ENCODE measurements at places on chromosomes 6 and 20.

- DNase-seq: peak; percentile 3
- H3K4me3 ChIP-seq: no peak overlapping the region
- no peaks in the 10 kb centered on the region for H3K4me1 ChIP-seq
- no peak overlapping the region for H3K27ac ChIP-seq
- H3K36me3 ChIP-seq: no peaks in the 10 kb centered on the region
These were observed 145.6 kb downstream of the DLL1 start for GRCh38 chr6:170145272-170145592.

GRCh38 chr6:33827546-33828451 is 24.0 kb upstream of the MLN start:
- no peak overlapping the region for H3K4me3 ChIP-seq
- no peaks in the 10 kb centered on the region for H3K36me3 ChIP-seq
- peaks cover 29% of the 10 kb centered on the region for H3K4me1 ChIP-seq
- H3K27ac ChIP-seq: peak overlapping the region; percentile 39

- H3K36me3 ChIP-seq: no peaks in the 10 kb centered on the region
- no peak overlapping the region for H3K27ac ChIP-seq
- no peaks in the 10 kb centered on the region for H3K4me1 ChIP-seq
- H3K27me3 ChIP-seq: no peaks in the 10 kb centered on the region
- no peak overlapping the region for H3K4me3 ChIP-seq
These were observed 120.5 kb downstream of the HIVEP2 start for GRCh38 chr6:142824426-142824825.

DNA sequence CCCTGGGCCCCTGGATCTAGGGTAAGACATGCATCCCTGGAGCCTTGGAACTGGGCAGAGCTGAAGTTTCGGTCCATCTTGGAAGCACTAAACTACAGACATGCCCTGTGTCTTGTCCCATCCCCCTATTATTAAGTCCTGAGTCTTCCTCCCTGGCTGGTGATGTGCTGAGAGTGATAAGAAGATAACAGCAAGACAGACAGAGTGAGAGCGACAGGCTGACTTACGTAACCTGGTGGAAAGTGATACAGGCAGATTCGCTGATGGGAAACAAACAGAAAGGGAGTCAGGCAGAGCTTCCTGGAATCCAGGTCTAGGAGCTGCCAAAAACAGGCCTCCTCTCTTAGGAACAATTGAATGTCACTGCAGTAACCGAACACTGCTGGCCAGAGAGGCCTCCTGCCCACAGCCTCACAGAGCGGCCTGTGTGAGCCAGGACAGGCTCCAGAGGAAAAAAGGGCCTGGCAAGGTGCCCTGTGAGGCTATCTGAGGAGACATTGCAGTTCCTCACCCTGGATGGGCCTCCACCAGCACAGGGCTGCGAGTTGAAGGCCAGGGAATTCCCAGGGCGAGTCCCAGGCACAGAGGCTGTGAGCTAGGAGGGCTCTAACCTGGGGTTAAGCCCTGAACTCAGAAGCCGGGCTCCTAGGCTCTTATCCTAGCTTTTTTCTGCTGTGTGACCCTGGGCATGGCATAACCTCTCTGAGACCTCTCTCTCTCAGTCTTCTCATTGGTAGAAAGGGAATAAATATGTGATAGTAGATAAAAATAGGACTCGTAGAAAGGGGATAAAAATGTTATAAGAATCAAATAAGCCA is 34.2 kb upstream of the B4GALT5 start:
- H3K4me3 ChIP-seq: no peak overlapping the region
- peaks cover 12% of the 10 kb centered on the region for H3K4me1 ChIP-seq
- DNase-seq: no peak
- no peaks in the 10 kb centered on the region for H3K36me3 ChIP-seq

- no peak for DNase-seq
- no peaks in the 10 kb centered on the region for H3K27me3 ChIP-seq
- no peak overlapping the region for H3K27ac ChIP-seq
- peaks cover 1% of the 10 kb centered on the region for H3K36me3 ChIP-seq
- H3K4me1 ChIP-seq: no peaks in the 10 kb centered on the region
- no peak overlapping the region for H3K4me3 ChIP-seq
These were observed 107.9 kb downstream of the MYO6 start for GRCh38 chr6:75856902-75857301.

- H3K4me1 ChIP-seq: peaks cover 35% of the 10 kb centered on the region
- no peak for DNase-seq
- H3K27ac ChIP-seq: no peak overlapping the region
These were observed 217.7 kb downstream of the ARHGAP18 start for GRCh38 chr6:129492260-129492659.

DNA sequence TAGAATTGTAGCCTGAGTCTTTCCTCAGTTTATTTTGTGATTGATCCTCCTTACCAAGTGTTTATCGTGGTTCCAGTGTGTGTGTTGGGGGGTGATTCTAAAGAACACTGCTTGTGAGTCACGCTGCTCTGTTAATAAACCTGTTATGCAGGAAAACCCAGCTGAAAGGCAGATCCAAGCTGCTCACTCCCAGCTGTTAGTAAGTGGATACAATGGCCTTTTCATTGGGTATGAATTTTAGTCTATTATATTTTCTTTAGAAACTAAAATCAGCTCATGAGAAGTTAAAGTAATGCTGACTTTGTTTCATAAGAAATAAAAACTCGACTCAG is 12.2 kb upstream of the DSTN start:
- peak; percentile 41 for DNase-seq
- H3K36me3 ChIP-seq: no peaks in the 10 kb centered on the region
- H3K27me3 ChIP-seq: no peaks in the 10 kb centered on the region
- H3K4me1 ChIP-seq: peaks cover 17% of the 10 kb centered on the region
- H3K4me3 ChIP-seq: no peak overlapping the region

- no peaks in the 10 kb centered on the region for H3K27me3 ChIP-seq
- no peak overlapping the region for H3K4me3 ChIP-seq
- H3K27ac ChIP-seq: no peak overlapping the region
- H3K36me3 ChIP-seq: no peaks in the 10 kb centered on the region
- no peak for DNase-seq
These were observed 174.7 kb downstream of the TMEM242 start for GRCh38 chr6:157148391-157149323.

DNA sequence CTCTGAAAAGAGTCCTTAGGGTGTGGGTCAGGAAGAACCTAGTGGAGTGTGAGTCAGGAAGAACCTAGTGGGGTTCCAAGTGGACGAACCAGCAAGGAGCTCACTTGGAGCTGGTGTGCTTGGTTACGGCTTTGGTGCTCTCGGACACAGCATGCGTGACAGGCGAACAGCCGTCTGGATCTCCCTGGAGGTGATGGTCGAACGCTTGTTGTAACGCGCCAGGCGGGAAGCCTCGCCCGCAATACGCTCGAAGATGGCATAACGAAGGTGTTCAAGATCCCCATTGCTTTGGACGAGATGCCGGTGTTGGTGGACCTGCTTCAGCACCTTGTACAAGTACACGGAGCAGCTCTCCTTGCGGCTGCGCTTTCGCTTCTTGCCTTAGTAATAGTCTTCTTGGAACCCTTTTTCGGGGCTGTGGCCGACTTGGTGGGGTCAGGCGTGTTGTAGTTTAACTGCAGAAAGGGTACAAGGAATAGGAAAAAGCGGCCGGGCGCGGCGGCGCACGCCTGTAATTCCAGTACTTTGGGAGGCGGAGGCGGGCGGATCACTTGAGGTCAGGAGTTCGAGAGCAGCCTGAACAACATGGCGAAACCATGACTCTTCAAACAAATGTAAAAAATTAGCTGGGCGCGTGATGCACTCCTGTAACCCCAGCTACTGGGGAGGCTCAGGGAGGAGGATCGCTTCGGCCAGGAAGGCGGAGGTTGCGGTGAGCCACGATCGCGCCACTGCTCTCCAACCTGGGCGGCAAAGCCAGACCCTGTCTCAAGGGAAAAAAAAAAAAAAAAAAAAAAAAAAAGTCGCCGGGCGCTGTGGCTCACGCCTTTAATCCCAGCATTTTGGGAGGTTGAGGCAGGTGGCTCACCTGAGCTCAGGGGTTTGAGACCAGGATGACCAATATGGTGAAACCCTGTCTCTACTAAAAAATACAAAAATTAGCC is 48.0 kb downstream of the OR2B2 start:
- H3K4me3 ChIP-seq: peak overlapping the region; percentile 49
- H3K36me3 ChIP-seq: no peaks in the 10 kb centered on the region
- DNase-seq: no peak
- H3K27me3 ChIP-seq: no peaks in the 10 kb centered on the region
- peak overlapping the region; percentile 99 for H3K27ac ChIP-seq
- H3K4me1 ChIP-seq: 0 out of 2 replicates have a peak, but pooled peaks cover 4% of the 10 kb centered on the region

DNA sequence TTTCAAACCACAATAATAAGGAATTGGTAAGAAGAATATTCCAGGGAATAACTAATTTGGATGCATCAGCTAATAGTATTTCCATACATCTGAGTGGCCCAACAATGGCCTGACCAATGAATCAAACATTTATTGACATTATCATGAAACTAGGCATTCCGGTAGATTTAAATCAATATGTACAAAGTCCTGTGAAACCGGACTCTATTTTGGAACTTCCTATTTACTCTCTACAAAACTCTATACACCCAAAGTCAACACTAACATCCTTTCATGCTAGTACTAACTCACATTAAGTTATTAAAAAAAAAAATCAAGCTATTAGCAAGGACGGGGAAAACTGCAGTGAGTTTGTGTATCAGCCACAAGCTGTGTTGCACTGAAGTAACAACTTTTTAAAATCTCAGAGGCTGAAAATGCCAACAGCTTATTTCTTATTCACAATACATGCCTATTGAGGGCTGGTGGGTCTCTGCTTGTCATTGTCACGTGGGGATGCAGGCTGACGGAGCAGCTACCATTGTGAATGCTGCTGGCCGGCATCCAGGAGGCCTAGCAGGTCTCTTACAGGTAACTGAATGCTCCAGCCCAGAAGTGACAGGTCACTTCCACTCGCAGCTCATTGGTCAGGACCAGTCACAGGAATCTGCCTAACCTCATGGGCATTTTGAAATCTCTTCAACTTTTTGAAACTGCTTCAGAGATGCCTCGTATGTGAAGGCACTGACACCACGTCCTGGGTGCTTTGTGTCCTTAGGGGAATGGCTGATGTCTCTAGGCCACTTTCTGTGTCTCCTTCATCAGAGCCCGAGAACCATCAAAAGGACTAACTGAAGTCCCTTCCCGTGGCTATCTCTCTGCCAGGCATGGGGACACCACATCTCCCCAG is 76.3 kb downstream of the SLC22A23 start:
- peaks cover 64% of the 10 kb centered on the region for H3K4me1 ChIP-seq
- H3K36me3 ChIP-seq: no peaks in the 10 kb centered on the region
- no peaks in the 10 kb centered on the region for H3K27me3 ChIP-seq
- H3K27ac ChIP-seq: peak overlapping the region; percentile 73
- no peak for DNase-seq
- no peak overlapping the region for H3K4me3 ChIP-seq

GRCh38 chr20:41654292-41654691 is 36.1 kb upstream of the CHD6 start:
- peaks cover 31% of the 10 kb centered on the region for H3K4me1 ChIP-seq
- no peak overlapping the region for H3K27ac ChIP-seq
- H3K27me3 ChIP-seq: no peaks in the 10 kb centered on the region
- no peak overlapping the region for H3K4me3 ChIP-seq
- H3K36me3 ChIP-seq: no peaks in the 10 kb centered on the region

GRCh38 chr20:7770046-7770445 is 170.2 kb downstream of the HAO1 start:
- no peak overlapping the region for H3K4me3 ChIP-seq
- DNase-seq: no peak
- no peaks in the 10 kb centered on the region for H3K27me3 ChIP-seq
- no peaks in the 10 kb centered on the region for H3K4me1 ChIP-seq
